Aorta (tissue), 5 donors: ENCODE measurements at places on chromosomes 6 and 20. TPM values are rescaled to one million over a fixed set of nuclear protein-coding genes. Genes with fewer than 3 reads are reported as not detected.
A peak's percentile ranks its signal among the peaks of the same experiment; 100 is the strongest.

MACROD2 gene
- polyA plus RNA-seq: 0.90 TPM

VSX1 gene
- polyA plus RNA-seq: not detected

TNNC2 gene
- polyA plus RNA-seq: 1.9 TPM

ISM1 gene
- 5.4 TPM for polyA plus RNA-seq

NR2E1 gene
- polyA plus RNA-seq: not detected

GRCh38 chr20:23082846-23083552, 3.1 kb downstream of the CD93 start:
- H3K36me3 ChIP-seq: no peaks in the 10 kb centered on the region
- no peak overlapping the region for H3K27ac ChIP-seq
- DNase-seq: peak; percentile 68
- no peaks in the 10 kb centered on the region for H3K27me3 ChIP-seq

DNA sequence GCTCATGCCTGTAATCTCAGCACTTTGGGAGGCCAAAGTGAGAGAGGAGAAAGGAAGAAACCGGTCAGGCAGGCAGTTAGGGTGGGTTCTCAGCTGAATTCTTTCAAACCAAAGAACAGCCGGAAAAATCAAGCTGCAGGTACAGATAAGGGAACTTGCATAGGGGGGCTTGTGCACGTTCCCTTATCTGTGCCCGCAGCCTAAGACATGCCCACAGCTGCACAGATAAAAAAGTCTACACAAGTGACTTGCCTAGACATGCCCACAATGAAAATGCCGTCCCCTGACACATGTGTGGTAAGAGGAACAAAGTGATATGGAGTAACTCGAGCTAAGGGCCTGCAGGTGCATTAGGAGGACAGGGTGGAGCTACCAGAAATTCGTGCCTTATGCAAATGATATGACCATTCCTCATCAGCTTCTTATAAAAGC, 175.8 kb upstream of the SALL4 start:
- DNase-seq: no peak
- H3K4me3 ChIP-seq: no peak overlapping the region
- no peaks in the 10 kb centered on the region for H3K36me3 ChIP-seq
- H3K4me1 ChIP-seq: no peaks in the 10 kb centered on the region
- no peaks in the 10 kb centered on the region for H3K27me3 ChIP-seq
- H3K27ac ChIP-seq: no peak overlapping the region

DNA sequence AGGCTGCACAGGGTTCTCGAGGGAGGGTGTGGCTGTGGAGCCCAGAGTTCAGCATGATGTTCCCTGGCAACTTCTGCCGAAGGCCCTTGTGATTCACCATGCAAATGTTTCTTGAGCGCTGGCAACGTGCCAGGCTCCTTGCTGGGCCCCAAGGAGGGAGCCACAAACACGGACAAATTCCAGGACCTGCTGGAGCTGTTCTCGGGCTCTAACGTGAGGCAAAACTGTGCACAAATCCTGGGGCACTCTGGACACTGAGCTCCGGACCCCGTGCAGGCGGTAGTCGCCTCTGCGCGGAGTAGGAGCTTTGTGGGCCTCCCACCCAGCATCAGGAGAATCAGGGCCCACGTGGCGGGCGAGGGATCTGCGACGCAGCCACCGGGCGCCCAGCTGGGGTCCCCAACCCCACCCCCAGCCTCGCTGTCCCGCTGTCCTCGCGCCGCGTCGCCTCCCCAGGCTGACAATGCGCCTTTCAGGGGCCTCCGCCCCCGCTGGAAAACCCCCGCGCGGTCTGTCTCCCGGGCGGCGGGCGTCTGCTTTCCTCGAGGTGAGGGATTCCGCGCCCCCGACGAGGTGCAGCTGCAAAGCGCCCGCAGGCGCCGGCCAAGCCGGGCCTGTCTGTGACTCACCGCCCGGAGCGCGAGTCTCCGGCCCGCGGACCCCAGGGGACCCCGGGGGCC, 31.7 kb upstream of the SCUBE3 start:
- DNase-seq: peak; percentile 88
- no peaks in the 10 kb centered on the region for H3K27me3 ChIP-seq
- no peaks in the 10 kb centered on the region for H3K36me3 ChIP-seq
- peak overlapping the region; percentile 57 for H3K27ac ChIP-seq

DNA sequence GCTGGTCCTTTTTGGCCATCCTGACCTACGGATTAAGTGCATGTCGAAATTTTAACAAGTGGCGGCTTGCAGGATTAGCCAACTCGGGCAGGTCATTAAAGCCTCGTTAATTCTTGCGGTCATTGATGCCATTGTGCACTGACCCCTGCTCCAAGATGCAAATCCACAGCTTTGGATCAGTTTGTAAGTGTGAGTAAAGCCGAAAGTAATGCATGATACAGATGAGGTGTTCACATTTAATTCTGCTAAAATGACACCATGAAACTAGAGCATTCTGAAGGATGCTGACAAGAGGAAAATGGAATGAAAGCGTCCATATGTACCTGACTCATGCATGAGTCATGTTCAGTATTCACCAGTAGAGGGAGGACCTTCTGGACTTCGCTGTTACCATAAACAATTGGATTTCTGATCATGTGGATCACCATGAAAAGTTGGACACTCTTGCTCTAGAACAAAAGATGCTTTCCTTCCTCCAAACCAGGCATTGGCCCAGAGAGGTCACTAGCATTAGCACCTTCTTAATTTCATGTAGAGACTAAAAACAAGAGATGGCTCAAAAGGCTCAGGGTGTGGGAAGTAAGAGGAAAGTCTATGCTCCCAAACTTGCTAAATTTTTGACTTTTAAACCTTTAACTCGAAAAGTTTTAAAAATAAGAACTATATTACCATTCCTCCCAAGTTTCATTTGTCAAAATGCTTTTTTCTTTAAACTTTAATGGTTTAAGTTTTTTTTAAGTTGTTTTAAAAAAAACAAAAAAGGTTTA, 48.0 kb downstream of the MUC22 start:
- H3K4me1 ChIP-seq: no peaks in the 10 kb centered on the region
- DNase-seq: no peak
- no peaks in the 10 kb centered on the region for H3K36me3 ChIP-seq
- no peak overlapping the region for H3K4me3 ChIP-seq
- H3K27me3 ChIP-seq: no peaks in the 10 kb centered on the region
- H3K27ac ChIP-seq: no peak overlapping the region

- no peak for DNase-seq
- H3K4me1 ChIP-seq: no peaks in the 10 kb centered on the region
- no peaks in the 10 kb centered on the region for H3K36me3 ChIP-seq
- no peaks in the 10 kb centered on the region for H3K27me3 ChIP-seq
Measured at GRCh38 chr6:164967102-164967501, 342.3 kb downstream of the C6orf118 start.

GRCh38 chr20:11650566-11650965, 267.1 kb upstream of the BTBD3 start:
- H3K27me3 ChIP-seq: no peaks in the 10 kb centered on the region
- H3K4me3 ChIP-seq: no peak overlapping the region
- no peak for DNase-seq
- H3K4me1 ChIP-seq: no peaks in the 10 kb centered on the region
- no peaks in the 10 kb centered on the region for H3K36me3 ChIP-seq

DNA sequence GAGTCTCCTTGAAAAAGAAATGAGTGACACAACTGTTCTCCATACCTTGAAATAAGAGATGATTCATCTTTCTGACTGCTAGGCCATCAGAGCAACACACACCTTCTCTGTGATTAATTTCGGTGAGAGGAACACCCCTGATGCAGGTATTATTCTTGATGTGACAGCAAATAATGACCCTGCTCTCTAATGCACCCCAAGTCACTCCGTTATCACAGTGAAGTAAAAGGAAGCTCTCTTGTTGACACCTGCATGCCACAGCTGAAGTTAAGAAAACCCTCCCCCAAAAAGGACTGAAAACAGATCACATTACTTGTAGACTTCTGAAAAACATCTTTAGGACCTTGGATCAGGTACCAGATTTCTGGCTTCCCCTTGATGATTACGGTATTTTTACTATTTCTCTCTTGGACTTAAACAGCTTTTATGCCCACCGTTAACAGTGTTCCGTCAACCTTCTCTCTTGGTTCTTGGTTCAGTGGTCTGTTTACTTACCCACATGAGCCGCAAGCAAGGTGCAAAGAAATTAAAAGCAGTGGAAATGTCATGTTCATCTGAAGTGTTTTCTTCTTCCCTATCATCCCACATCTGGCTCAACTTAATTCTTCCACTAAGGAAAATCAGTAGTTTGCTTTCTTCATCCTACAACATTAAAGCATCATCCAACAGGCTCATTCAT, 249.7 kb downstream of the GMPR start:
- no peak overlapping the region for H3K27ac ChIP-seq
- H3K27me3 ChIP-seq: no peaks in the 10 kb centered on the region
- no peaks in the 10 kb centered on the region for H3K4me1 ChIP-seq
- peaks cover 2% of the 10 kb centered on the region for H3K36me3 ChIP-seq

DNA sequence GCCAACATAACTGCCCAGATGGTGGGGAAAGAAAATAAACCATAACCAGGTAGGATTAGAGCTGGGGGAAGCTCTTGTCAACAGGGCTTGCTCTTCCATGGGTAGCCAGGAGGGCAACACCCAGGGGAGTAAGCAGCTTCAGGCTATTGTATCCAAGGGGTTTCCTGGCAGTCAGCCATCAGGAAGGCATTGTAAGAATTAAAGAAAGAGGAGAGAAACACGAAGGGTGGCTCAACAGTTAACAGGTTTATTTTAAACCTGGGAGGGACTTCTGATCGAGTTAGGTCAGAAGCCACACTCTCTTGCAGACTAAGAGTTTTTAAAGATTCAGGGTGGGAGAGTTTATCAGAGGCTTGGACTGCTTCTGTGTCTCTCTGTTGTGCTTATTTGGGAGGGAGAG, 114.2 kb downstream of the QRSL1 start:
- no peaks in the 10 kb centered on the region for H3K4me1 ChIP-seq
- no peak overlapping the region for H3K27ac ChIP-seq
- no peak for DNase-seq

- no peaks in the 10 kb centered on the region for H3K36me3 ChIP-seq
- H3K27ac ChIP-seq: no peak overlapping the region
- DNase-seq: no peak
- H3K4me3 ChIP-seq: no peak overlapping the region
Measured at GRCh38 chr20:24747010-24747712, 201.9 kb upstream of the CST7 start.

GRCh38 chr6:53032849-53033248, 32.4 kb upstream of the FBXO9 start:
- no peaks in the 10 kb centered on the region for H3K4me1 ChIP-seq
- no peak for DNase-seq
- H3K27me3 ChIP-seq: no peaks in the 10 kb centered on the region
- peaks cover 3% of the 10 kb centered on the region for H3K36me3 ChIP-seq
- H3K4me3 ChIP-seq: no peak overlapping the region

DNA sequence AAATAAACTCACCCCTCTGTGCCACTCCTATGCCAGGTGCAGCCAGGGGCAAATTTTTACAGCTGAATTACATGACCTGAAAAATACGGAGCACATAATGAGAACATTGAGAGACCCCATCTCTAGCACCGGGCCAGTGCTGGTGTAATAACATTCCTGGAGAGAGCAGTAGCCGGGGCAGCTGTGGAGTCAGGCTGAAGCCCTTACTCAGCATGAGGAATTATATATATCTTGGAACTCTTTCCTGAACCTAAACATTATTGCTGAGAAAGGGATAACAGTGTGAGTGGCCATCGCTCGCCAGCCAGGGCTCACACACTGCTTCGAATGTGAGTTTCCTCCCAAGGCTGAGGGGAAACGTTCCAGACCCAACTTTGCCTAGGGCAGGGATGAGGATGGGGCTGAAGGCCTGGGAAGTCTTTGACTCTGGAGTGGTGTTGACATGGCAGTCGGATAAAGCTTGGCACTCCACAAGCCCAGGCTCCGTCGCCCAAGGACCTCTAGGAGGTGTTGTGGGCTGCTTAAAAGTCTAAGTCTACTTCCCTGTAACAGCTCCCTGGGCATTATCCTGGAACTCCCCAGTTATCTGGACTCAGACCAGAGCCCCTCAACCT, 269.8 kb downstream of the CDC5L start:
- DNase-seq: no peak
- no peaks in the 10 kb centered on the region for H3K4me1 ChIP-seq

DNA sequence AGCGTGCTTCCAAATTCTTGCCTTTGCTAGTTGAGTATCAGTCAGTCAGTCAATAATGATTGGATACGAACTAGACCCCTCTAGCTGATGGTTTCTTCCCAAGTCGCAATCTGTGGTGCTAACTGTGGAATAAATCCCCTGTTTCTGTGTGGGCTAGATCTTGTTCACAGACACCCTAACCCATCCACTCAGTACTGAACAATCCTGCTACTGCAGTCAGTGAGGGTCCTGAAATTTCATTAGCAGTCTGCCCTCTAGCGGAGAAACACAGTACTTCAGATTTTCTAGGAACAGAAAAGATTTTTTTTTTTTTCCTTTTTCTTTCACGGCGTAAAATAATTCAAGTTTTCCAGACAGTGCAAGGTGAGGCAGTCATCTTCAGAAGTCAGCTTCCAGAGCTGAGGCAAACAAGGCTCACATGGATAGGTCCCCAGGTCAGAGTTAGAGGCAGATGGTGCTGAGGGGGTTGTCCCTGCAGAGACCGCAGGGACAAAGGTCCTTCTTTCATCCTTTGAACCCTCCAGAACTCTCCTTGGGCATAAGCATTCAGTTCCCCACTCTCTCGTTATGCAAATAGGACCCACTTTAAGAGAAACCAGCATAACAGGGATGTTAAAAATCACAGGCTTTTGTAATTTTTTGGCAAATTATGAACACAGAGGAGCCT, 119.6 kb downstream of the SCML4 start:
- H3K27me3 ChIP-seq: no peaks in the 10 kb centered on the region
- H3K27ac ChIP-seq: no peak overlapping the region
- no peak overlapping the region for H3K4me3 ChIP-seq
- no peaks in the 10 kb centered on the region for H3K36me3 ChIP-seq

- no peak overlapping the region for H3K4me3 ChIP-seq
- no peaks in the 10 kb centered on the region for H3K36me3 ChIP-seq
- no peaks in the 10 kb centered on the region for H3K27me3 ChIP-seq
- DNase-seq: no peak
- no peaks in the 10 kb centered on the region for H3K4me1 ChIP-seq
- H3K27ac ChIP-seq: no peak overlapping the region
Measured at GRCh38 chr6:50939931-50940330, 121.3 kb downstream of the TFAP2B start.

- peak; percentile 75 for DNase-seq
- no peaks in the 10 kb centered on the region for H3K4me1 ChIP-seq
- H3K27ac ChIP-seq: no peak overlapping the region
- H3K4me3 ChIP-seq: no peak overlapping the region
- no peaks in the 10 kb centered on the region for H3K36me3 ChIP-seq
- no peaks in the 10 kb centered on the region for H3K27me3 ChIP-seq
Measured at GRCh38 chr6:34247481-34248197, 1.2 kb downstream of the SMIM29 start.

DNA sequence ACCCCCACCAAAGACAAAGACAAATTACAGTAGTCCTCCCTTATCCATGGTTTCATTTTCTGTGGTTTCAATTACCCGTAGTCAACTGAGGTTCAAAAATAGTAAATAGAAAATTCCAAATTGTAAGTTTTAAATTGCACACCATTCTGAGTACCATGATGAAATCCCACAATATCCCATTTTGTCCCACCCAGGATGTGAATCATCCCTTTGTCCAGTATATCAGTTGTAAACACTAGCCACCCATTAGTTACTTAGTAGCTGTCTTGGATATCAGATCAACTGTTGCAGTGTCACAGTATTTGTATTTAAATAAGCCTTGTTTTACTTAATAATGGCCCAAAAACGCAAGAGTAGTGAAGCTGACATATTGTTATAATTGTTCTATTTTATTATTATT, 364.0 kb upstream of the ARID1B start:
- DNase-seq: no peak
- no peak overlapping the region for H3K27ac ChIP-seq
- H3K4me3 ChIP-seq: no peak overlapping the region
- H3K4me1 ChIP-seq: no peaks in the 10 kb centered on the region
- H3K27me3 ChIP-seq: no peaks in the 10 kb centered on the region

- H3K4me3 ChIP-seq: no peak overlapping the region
- H3K4me1 ChIP-seq: no peaks in the 10 kb centered on the region
- no peak overlapping the region for H3K27ac ChIP-seq
- no peaks in the 10 kb centered on the region for H3K36me3 ChIP-seq
- H3K27me3 ChIP-seq: no peaks in the 10 kb centered on the region
Measured at GRCh38 chr6:150152891-150153876, 10.3 kb downstream of the PPP1R14C start.
